ENCODE measurements at places on chromosomes 5 and 9.

GRCh38 chr9:17090041-17090440, 44.8 kb upstream of the CNTLN start:
- no peak for DNase-seq

- DNase-seq, result peak; percentile 13
Observed at GRCh38 chr9:112624711-112625707, 92.9 kb downstream of the INIP start.

- peak; percentile 99 for DNase-seq
Observed at GRCh38 chr9:96418083-96418919, at the start of gene ZNF367. TSS of gene ZNF367 (minus strand) at chr9:96418370. CDS start at chr9:96418032, 338 bp downstream.

DNA sequence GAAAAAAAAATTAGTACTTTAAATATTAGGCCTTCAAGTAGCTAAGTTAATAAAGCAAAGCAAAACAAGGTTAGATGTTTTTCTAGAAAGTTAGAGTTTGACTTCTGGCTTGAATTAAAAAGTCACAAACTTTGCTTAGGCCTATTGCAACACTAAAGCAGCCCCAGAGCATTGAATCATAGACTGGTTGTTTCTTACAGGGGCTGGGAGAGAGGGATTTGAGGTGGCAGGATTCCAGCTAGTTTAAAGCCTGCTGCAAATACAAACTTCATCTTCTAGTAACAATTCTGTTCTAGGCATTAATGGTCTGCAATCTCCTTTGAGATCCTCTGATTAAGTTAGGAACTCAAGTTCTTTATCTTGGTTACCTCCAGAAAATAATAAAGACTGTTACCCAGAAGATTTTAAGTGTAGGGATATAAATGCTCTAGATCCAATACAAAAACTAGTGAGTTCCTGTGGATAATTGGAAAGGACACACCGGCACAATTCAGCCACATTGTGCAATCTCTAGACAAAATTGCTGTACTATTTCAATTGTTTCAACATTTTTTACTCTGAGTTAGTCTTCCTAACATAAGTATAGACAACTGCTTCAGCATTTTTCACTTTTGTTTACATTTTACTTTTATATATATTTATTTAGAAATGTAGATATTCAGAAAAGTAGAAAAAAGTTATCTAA, 12.6 kb downstream of the OR13C5 start:
- DNase-seq, result peak; percentile 47

DNA sequence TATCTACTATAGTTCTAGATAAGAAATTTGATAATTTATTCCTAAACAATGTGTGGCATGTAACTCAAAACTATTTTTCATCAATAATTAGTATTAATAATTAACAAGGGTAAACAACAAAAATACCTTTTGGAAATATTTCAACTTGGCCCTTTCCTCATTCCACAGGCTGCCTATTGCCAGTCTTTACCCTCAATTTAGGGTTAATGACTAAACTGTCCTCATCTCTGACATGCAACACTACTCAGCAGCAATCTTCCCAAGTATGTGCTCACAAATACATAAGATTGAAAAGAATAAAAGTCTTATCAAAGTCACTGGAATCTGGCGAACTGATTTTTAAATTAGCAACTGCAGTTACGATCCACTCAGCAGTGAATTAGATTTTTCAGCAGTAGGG, 153.6 kb downstream of the GLIS3 start:
- no peak for DNase-seq

DNA sequence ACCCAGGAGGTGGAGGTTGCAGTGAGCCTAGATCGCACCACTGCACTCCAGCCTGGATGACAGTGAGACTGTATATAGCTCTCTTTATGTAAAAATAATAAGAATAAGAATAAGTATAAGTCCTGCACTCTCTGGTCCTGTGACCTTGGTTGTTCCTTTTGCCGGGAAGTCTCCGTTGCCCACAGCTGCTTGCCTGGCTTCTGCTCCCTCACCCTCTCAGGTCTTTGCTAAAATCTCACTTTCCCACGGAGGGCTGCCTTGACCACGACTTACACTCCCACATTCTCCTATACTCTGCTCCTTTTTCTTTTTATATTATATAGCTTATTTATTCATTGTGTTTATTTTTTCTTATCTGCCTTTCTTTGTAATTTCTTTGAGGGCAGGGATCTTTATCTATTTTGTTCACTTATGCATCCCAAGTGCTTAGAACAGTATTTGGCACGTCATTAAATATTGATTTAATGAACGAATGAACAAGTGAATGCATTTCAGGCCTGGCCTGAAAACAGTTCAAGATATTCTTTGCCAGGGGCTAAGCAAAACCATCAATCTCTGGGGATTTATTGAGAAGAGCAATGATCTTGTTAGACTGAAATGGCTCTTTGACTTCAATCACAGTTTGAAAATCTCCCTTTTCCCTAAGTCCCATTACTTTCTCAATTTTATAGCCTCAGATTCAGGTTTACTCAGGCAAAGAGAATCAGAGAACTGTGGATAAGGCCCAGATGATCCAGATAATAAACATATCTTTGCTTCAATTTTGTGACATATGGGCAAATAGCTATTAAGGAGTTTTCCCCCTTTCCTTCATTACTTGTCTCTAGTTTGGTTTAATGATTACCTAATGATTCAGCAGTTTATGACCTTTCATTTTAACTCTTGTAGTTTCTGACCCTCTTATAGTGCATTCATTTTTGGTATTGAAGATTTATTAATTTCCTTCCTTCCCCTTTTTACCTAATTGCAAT, 60.8 kb upstream of the TMC1 start:
- DNase-seq, result no peak

DNA sequence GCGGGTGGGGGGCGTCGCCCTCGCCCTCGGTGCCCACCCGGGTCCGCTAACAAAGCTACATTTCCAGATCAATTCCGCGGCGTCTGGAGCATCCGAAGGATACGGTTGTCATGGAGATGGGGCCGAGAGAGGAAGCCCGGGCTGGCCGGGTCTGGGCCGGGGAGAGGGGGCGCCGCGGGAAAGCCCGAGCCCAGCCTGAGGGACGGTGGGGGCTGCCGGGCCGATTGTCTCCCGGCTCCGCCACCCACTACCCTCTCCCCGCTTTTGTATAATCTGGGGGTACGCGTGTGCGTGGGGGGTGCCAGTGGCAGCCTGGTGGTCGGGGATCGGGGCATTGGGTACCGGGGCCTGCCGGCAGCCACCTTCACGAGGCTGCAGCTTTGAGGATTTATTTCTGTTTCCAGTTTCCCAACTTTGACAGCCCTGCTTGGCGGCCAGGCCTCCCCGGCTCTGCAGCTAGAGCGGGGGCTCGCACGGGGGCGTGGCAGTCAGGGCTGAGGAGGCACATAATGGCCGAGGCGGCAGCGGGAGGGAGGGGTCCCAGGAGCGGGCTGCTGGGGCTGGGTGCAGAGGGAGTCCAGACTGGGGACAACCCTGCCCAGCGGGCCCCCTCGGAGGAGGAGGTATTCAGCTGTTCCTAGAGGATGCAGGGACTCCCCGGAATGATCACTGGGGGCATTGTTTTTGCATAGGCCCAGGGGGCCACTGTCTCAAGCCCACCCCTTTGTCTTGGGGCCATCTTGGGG, 626 bp downstream of the PSD2 start:
- no peak for DNase-seq

DNA sequence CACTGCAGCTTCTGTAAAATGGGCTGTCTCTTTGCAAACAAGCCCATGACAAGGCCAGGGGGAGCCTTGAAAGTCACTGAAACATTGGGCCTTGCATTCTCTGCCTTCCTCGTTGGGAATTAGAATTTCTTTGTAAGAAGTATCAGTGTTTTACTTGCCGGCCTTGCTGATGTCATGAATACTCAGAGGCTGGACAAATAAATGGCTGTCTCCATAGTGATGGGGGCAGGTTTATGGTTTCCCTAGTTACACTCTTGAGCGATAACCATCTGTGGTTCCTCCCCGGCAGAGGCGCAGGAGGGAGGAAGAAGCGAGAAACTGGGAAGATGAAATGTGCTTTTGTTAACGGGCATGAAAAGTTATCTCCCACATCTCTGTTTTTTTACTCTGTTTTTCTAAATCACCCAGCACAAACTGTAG, 272.7 kb upstream of the PANK3 start:
- peak; percentile 87 for DNase-seq

DNA sequence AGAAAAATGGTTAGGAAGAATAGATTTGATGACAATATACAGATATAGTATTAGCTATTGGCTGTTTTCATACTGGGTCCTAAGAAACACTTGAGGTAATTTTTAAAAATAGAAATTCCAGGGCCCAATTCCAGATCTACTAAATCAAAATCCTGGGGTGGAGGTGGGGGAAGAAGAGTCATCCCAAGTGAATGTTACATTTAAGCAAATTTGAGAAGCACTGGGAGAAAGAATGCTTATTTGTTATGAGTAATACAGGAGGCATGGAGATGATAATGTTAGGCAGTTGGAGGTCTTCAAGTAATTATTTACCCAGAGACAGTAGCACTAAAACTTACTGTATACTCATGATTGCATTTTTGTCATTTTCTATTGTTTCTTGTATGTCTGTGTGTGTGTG, 93.0 kb upstream of the DAB2 start:
- peak; percentile 96 for DNase-seq

DNA sequence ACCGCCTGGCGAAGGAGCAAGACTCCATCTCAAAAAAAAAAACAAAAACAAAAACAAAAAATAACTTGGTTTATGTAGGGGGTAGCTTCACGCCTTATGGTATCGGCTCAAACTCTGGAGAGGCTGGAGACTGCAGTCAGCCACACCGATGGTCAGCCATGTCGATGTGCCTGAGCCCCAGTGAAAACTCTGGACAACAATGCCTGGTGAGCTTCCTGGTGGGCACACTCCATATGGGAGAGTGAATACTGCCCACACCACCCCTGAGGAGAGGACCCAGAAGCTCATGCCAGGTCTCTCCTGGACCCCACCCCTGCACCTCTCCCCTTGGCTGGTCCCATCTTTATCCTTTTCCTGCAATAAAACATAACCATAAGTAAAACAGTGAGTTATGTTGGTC, 19.6 kb downstream of the IPPK start:
- no peak for DNase-seq

GRCh38 chr5:59760785-59761348, 132.7 kb downstream of the PDE4D start:
- DNase-seq, result peak; percentile 58

DNA sequence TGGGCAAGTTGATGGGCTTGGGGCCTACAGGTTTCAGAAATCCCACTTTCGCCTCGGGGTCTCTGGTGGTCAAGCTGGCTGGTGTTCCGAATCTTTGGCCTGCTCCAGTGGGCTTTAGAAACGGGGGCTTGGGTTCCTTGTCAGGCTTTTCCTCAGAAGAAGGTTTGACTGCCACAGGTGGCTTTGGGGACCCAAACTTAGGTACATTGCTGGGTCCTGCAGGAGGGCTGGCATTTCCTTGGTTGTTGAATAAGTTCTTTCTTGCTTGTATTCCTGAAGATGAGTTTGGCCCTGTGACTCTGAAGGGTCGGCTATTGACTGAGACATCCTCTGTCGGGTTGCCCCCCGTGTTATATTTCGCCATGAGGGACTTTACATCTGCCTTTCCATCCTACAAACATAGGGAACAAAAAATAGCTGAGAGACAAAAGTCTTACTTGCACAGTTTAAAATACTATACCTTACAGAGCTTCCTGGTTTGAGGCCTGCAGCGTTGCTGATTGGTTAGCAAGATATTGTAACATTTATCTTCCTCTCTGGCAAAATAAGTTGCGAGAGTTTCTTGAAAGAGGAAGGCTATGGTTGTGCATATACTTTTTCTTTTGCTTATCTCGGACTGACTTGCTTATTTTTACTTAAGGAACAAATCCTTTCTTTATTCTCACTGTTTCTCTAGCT, 16.6 kb downstream of the FYB1 start:
- no peak for DNase-seq

- peak; percentile 86 for DNase-seq
Observed at GRCh38 chr5:117680426-117680825, 1105.8 kb upstream of the SEMA6A start.

DNA sequence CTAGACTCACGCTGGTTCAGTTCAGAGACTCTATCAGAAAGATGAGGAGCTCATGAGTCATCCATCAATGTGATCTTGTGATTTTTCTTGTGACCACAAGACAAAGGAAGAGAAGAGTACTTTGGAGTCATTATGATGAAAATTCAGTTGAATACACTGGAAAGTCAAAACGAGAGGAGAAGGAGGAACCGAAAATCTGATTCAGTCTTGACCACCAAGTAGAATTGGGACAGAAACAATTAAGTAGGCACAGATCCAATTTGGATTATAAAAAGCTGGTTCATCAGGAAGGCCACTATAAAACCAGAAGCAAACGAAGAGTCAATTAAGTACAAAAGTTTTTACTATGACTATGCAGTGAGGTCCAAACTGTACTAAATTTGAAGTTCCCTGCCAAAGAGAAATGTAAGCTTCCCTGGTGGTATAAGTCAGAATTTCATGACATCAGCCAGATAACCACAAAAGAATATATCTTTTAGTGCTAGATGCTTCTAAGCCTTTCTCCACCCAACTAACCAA, 90.9 kb downstream of the THBS4 start:
- peak; percentile 91 for DNase-seq

- DNase-seq, result peak; percentile 34
Observed at GRCh38 chr9:33921967-33922895, 105.3 kb downstream of the UBE2R2 start.

DNA sequence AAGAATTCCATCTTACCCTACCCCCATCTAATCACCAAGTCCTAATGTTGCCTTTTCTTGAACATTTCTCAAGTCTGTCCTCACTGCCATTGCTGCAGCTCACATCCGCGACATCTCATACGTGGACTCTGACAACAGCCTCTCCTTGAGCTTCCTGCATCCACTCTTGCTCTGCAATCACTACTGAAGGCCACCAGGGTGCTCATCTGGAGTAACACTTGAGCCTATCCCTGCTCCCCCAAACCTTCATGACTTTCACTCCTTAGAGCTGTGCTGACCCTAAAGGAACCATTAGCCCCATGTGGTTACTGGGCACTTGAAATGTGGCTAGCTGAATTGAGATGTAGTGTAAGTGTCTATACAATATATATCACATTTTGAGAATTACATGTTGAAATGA, 46.4 kb upstream of the CTXN3 start:
- DNase-seq, result no peak

- no peak for DNase-seq
Observed at GRCh38 chr9:14313378-14313940, 482 bp downstream of the NFIB start.

DNA sequence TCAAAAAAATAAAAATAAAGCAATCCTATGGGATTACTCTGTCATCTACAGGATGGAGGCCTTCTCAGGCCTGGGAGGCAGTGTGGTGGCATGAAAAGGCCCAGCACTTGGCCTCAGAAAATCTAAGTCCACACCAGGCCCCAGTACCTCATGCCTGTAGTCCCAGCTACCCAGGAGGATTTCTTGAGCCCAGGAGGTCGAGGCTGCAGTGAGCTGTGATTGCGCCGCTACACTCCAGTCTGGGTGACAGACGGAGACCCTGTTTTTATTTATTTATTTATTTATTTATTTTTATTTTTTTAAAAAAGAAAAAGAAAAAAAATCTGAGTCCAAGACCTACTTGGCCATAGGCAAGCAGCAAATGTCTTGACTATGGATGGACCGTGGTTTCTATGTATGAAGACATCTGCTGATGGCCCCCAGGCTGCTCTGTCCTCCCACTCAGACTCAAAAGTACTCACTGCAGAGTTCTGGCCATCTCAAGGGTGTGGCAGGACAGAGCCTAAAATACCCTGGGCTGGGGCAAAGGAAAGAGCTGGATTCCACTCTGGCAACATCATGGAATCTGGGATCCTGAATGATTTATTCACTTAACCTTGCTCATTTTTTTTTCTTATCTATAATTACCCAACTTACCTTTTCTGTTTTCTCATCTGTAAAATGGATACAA, 55.0 kb downstream of the ARHGEF37 start:
- no peak for DNase-seq

GRCh38 chr9:83469722-83470121, 68.5 kb downstream of the FRMD3 start:
- DNase-seq, result no peak

Data from EH (cell line).